HS-27A (cell line): ENCODE measurements at places on chromosomes 7 and 10.

DNA sequence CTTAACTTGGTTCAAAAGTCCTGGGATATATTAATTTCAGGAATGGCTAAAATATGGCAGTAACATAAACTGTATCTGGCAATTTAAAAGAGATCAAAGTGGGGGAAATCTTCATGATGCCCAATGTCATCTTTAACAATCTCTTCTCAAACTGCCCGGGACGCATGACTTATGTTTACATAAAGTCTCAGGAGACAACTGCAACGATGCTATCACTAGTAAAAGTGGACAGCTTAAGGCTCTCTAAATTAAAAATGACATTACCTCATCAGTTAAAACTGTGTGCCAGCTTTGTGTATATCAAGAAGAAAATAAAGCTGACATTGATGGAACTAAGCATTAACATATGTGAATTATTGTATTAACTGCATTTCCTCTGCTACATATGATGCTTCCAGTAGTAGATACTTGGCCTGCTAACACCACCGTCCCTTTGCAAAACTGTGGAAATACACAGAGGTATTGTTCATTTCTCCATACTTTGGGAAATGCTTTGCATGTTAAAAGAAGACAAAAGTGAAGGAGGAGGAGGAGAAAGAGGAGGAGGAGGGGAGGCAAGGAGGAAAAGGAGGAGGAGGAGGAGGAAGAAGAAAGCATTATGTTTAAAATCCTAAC lies 62.4 kb downstream of the NRP1 start:
- no peak for DNase-seq

DNA sequence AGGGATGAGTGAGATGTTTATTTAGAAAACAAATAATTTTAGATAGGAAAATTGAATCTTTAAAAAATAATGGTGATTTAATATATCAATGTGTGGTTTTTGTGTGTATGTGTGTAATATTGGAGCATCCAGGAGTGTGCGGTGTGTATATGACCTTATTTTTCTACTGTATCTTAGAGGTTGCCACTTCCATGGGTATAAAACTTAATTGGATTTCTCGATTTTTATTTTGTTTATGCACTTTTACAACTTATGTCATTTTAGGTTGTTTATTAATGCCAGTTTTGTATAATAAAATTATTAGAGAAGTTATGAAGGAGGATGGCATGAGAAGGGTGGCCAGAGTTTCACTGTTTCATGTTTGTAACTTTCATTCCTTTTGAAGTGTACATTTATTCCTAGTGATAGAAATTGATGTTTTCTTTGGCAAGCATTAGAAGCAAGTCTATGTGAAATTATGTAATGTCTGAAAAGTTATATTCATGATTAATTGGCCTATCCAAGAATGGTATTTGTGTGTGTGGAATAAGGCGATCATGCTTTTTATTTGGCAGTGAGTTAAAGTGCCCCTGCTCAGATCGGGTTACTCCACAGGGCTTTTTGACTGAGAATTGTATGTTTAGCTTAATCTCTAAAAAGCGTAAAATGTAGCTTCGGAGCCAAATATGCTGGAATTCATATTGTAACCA lies 110.3 kb downstream of the KAT6B start:
- DNase-seq = no peak

- DNase-seq = no peak
These were observed 59.6 kb upstream of the CAPZA2 start for GRCh38 chr7:116802746-116803152.

- no peak for DNase-seq
These were observed 54.5 kb downstream of the PARD3 start for GRCh38 chr10:34760606-34761005.

DNA sequence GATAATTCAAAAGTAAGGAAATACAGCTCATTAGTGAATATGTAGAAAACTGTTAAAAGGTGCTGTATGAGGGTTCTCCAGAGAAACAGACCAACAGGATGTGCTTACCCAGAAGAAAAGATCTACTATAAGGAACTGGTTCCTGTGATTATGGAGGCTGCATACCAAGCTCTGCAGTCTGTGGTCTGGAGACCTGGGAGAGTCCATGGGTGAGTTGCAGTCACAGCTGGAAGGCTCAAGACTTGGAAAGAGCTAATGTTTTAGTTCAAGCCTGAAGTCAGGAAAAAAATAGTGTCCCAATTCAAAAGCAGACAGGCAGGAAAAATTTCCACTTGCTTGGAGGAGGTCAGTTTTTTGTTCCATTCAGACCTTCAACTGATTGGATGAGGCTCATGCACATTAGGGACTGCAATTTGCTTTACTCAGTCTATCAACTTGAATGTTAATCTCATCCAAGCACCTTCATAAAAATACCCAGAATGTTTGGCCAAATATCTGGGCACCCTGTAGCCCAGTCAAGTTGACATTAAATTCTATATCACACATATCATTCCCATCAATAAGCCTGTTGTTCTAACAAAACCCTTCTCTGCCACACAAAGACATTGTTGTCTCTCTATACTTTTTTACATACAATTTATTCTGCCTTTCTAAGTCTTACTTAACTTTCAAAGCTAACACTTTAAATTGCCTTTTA lies 197.9 kb upstream of the KLF6 start:
- no peak for DNase-seq

DNA sequence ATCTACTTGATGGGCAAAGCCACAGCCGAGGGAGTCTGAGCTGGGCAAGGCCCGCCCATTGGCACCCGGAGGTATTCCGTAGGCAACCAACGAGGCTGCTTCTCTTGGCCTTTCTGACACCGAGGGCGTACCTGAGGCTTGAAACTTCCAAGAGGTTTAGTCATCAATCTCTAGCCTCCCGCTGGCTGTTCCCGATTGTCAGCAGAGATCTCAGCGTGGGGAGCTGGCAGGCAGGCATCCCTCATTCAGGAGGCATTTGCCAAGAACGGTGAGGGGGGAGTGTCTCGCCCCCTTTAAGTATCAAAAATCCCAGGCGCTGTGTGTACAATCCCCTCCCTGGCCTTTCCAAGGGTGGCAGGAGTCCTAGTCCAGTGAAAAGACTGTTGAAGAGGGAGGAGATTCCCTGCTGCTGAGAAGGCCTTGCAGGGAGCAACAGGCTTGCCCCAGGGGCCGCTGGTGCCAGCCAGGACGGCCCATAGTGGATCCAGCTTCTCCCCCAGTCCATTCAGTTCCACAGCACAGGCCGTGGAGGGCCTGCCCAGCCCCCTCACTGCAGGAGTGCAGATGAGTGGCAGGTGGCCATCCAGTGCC lies 39.7 kb downstream of the OAT start:
- DNase-seq = no peak

DNA sequence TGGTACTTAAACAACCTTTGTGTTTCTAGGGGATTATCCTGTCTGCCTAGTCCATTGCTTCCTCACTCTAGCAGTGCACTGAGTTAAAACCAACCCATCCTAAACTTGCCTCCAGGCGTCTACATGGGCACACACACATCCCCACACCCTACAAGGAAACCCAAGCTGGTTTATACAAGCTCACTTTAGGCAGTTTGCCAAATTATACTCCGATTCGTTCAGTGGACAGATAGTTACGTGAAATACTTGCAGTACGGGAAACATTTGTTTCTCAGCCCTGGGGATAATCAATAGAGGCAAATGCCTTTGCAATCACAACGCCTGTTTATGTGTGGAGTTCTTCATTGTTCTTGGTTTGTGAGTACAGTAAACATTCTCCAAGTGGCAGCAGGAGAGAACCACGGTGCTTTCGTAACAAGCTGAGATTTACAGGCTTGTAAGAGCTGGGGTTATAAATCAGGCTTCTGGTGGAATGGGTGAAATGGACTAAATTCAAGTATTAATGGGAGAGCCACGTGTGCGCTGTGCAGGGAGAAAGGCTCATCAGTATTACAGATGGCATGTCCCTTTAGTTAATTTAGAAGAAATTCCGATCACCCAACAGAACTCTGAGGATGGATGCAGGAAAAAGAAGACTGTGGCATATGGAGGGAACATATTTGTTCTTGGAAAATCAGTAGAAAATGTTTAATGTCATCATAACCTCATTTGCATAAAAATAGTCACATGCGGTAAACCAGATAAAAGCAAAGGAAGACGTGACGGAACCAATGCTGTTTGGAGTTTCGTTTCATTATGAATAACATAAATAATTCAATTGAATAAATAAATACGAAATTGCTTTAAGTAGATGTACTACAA lies 217.1 kb downstream of the GALNT17 start:
- DNase-seq = no peak

DNA sequence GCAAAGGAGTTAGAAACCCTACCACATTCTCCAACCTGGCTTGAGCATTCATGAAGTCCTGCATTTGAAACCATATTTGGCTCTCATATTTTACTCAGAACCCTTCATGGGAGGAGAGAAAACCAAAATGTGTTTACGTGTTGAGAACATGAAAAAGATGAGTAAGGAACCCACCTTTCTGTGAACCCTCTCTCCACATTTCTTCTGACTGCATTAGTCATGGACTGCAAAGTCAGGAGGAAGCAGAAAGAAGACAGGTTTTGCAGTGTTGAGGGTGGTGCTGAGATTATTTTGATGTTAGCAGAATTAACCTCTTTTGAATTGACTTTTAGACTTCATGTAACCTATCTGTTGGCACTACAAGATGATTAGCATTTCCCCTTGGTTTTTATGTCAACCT lies 4.9 kb downstream of the IFIT1B start:
- DNase-seq = no peak

- no peak for DNase-seq
These were observed 156.3 kb upstream of the SEMA3C start for GRCh38 chr7:81075150-81075549.

- DNase-seq = no peak
These were observed 1055.9 kb downstream of the KCNMA1 start for GRCh38 chr10:76581506-76582256.

DNA sequence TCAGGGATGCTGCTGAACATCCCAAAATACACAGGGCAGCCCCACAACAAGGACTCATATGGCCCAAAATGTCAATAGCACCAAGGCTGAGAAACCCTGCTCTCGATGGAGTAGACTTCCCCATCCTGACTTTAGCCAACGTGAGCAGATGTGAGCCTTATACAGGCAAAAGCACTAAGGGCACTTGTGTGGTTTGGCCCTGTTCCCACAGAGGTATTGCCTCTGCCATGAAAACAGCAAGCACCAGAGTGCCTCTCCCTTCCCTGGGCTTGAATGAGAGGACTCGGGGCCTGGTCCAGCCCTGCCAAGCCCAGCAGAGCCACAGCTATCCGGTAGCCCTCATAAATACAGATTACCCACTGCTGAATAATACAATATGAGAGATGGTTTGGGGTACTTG lies 47.5 kb downstream of the ACSM6 start:
- DNase-seq = no peak

- DNase-seq = no peak
These were observed 400.7 kb upstream of the MKI67 start for GRCh38 chr10:128526791-128527375.

- DNase-seq = no peak
These were observed 147.2 kb upstream of the FAM171A1 start for GRCh38 chr10:15518250-15518649.

DNA sequence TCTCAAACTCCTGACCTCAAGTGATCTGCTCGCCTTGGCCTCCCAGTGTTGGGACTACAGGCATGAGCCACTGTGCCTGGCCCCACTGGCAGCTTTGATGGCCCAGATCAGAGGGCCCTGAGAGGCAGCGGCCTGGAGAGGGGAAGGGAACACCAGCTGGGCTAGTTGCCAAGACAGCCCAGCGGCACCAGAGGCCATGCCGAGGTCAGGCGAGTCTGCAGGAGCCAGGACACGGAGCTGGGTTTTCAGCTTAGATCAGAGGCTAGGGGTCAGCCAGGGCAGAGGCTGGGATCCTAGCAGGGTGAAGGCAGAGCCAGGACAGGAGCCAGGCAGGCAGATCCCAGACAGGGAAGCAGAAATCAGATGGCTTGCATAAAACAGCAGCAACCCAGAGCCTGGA lies 92.9 kb downstream of the MYL10 start:
- no peak for DNase-seq

DNA sequence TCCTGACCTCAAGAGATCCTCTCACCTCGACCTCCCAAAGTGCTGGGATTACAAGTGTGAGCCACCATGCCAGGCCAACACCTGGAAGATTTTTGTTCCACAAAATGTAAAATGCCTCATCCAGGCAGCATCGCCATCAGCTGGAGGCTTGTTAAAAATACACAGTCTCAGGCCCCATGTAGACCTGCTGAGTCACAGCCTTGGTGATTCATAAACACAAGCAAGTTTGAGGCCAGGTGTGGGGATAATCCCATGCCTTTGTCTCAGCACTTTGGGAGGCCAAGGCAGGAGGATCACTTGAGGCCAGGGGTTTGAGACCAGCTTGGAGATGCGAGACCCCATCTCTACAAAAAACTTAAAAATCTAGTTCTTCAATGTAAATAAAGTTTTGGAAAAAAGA lies 49.1 kb upstream of the FOXK1 start:
- no peak for DNase-seq

- DNase-seq = no peak
These were observed 1.2 kb downstream of the CLDN15 start for GRCh38 chr7:101236292-101236835.

- no peak for DNase-seq
These were observed 100.3 kb downstream of the MCU start for GRCh38 chr10:72792288-72792687.

GRCh38 chr7:8260871-8261694 lies 884 bp downstream of the ICA1 start:
- DNase-seq = no peak
